ENCODE measurements at places on chromosomes 3 and 15. TPM values are rescaled to one million over a fixed set of nuclear protein-coding genes. Genes with fewer than 3 reads are reported as not detected.

The FAM219B gene
- total RNA-seq = 24.9 TPM

The P3H2 gene
- 74.4 TPM for total RNA-seq

The ADGRG7 gene
- not detected for total RNA-seq

The PAQR5 gene
- total RNA-seq = 2.7 TPM

The HIGD1A gene
- 201 TPM for total RNA-seq

The DUOXA2 gene
- total RNA-seq = not detected

The GOLGA6D gene
- not detected for total RNA-seq

The A4GNT gene
- total RNA-seq = not detected

The TOPBP1 gene
- total RNA-seq = 50.0 TPM

The AADACL2 gene
- not detected for total RNA-seq

The SCG5 gene
- 8.3 TPM for total RNA-seq

The CAMKV gene
- total RNA-seq = not detected

The MKRN3 gene
- total RNA-seq = under 0.01 TPM

The PIF1 gene
- 5.3 TPM for total RNA-seq

The DZIP1L gene
- 21.4 TPM for total RNA-seq

The GNL3 gene
- 66.0 TPM for total RNA-seq

The ZWILCH gene
- total RNA-seq = 28.1 TPM

The PLIN1 gene
- total RNA-seq = under 0.01 TPM

The IL1RAP gene
- 9.4 TPM for total RNA-seq

The SERPINI2 gene
- total RNA-seq = not detected

The GHRL gene
- not detected for total RNA-seq

The PRR23C gene
- not detected for total RNA-seq

The PRR23E gene
- not detected for total RNA-seq

The UTS2B gene
- 0.72 TPM for total RNA-seq

The GATA2 gene
- total RNA-seq = 2.2 TPM

The COL7A1 gene
- 3.1 TPM for total RNA-seq

The NLGN1 gene
- 12.5 TPM for total RNA-seq

The TMOD2 gene
- 6.9 TPM for total RNA-seq

The BCHE gene
- total RNA-seq = 1.6 TPM

The ADCY5 gene
- 0.56 TPM for total RNA-seq

The FMN1 gene
- total RNA-seq = 29.4 TPM

The ECE2 gene
- not detected for total RNA-seq

The VPS8 gene
- 56.1 TPM for total RNA-seq

The ECT2 gene
- 37.8 TPM for total RNA-seq

The MKRN2OS gene
- total RNA-seq = not detected

The ADAMTSL3 gene
- under 0.01 TPM for total RNA-seq

The CNTN4 gene
- under 0.01 TPM for total RNA-seq

The NGRN gene
- total RNA-seq = 44.2 TPM

The ARPP21 gene
- total RNA-seq = not detected

The OR5K2 gene
- total RNA-seq = not detected

The CLRN1 gene
- not detected for total RNA-seq

The FOXL2 gene
- total RNA-seq = not detected

The WNT5A gene
- total RNA-seq = 224 TPM

The COL6A5 gene
- total RNA-seq = not detected

The PRRT3 gene
- 1.4 TPM for total RNA-seq

The TOP2B gene
- 53.4 TPM for total RNA-seq

The MST1R gene
- not detected for total RNA-seq

The MAN2C1 gene
- total RNA-seq = 29.7 TPM

The CHRFAM7A gene
- not detected for total RNA-seq

The ZNF774 gene
- total RNA-seq = 1.1 TPM

The TRIM71 gene
- not detected for total RNA-seq

The SPTBN5 gene
- under 0.01 TPM for total RNA-seq

The DAZL gene
- total RNA-seq = not detected

The ASB14 gene
- total RNA-seq = not detected

The ZNF662 gene
- 0.54 TPM for total RNA-seq

The GOLGA8J gene
- not detected for total RNA-seq

The GPR87 gene
- 0.36 TPM for total RNA-seq

The CFAP161 gene
- not detected for total RNA-seq

The P2RY13 gene
- not detected for total RNA-seq

Measured in IMR-90 (cell line).